ENCODE measurements at places on chromosomes 11 and 22.

DNA sequence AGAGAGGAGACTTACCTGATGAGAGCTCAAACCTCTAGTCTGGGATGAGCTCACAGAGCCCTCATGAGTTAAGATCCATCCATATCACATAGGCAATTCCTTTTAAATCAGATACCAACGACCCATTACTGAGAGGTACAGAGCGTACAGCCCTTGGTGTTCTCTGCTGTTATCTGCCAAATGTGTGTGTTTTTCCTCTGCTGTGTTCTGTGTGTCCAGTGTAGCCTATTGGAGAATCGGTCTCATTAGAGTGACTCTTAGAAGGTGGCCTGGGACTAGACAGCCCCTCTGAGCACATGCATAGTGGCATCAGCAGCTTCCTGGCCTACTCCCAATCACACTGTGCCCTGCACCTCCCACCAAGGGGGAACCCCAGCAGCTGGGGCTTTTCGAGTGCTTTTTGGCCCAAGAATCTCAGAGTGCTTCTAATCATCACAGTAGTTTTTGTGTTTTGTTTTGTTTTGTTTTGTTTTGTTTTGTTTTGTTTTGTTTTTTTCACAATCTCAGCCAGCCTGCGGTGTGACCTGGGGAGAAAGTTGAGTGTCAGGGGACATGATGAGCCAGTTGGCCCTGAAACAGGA lies 25.4 kb downstream of the TP53AIP1 start:
- DNase-seq: no peak

- no peak for DNase-seq
These were observed 97.4 kb upstream of the PRDM11 start for GRCh38 chr11:45048870-45049691.

- DNase-seq: no peak
These were observed 71.5 kb downstream of the SIK3 start for GRCh38 chr11:117026593-117027330.

- DNase-seq: no peak
These were observed 59.5 kb upstream of the PRSS23 start for GRCh38 chr11:86740628-86741483.

- peak; percentile 71 for DNase-seq
These were observed 2.4 kb downstream of the UCP2 start for GRCh38 chr11:73980001-73980961.

GRCh38 chr11:108432783-108433182 lies 34.5 kb downstream of the C11orf65 start:
- DNase-seq: no peak

DNA sequence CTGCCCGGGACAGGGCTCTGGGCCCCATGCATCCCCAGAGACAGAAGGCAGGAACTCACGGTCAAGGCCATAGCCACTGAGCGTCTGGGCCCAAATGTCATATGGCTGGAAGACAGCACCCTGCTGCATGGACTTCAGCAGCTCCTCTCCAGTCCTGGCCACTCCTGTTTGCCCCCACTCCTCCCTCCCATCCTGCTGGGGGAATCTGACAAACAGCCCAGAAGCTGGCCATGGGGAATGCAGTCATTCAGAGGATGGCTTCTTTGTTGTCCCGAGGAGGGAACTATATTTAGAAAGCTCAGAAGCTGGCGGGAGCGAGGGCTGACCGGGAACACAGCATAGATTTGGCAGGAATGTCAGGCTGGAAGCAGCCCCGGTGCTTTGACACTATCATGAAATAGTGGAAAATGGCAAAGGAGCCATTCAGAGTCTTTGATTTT lies 35.0 kb downstream of the DKK3 start:
- no peak for DNase-seq

DNA sequence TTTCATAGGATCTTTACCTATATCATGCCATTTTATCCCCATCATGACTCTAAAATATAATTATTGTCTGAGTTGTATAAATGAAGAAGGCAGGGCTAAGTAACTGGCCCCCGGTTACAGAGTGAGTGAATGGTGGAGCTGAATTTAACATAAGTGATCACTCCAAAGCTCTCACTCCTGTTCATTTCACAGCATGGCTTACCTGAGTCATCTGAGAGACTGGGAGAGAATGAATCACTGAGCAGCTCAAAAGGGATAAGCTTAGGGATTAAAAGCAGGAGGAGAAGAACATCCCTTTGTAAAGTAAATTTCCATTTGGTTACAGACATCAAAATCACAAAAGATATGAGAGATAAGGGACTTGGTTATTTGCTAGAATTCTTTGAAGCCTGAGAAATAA lies 294.0 kb upstream of the CTSC start:
- DNase-seq: no peak

All from activated T-helper 1 cell treated with Interleukin-2 at 50 U/mL for 16 hours (primary cell).